ENCODE measurements at places on chromosomes 4 and X.

DNA sequence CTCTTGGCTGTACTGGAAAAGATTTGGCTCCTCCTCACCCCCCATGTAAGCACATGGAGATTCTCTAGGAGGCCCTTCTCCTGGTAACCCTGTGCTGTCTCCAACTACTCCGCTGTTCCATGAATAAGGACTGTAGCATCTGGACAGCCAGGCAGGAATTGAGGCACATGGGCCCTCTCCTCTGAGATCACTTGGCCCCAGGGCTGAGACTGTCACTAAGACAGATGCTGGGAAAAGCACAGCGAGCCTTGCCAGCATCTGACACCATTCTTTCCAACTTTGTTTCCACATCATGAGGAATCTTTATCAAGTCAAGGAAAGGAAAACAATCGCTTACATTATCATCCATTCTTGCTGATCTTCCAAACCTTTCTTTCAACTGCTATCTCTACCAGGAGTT, 222.6 kb upstream of the INTU start:
- DNase-seq = no peak

DNA sequence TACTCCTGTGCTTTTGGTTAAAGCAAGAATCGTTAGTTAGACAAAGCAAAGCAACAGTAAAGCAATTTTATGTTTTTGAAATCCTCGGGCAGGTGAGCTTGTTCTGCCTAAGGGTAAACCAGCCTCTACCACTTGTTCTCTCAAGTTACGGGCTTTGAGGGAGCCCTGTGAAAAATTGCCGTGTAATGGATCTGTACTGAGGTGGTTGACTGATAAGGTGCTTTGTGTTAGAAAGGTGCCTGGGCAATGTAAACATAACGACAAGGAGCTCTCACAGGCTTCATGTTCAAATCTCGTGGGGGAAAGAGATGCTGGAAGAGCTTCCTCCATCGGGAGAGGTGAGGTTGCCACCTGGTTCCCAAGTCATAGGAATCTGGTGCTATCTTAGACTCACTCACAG, 111.8 kb downstream of the TRAPPC11 start:
- no peak for DNase-seq

GRCh38 chr4:76725039-76725438, 172.9 kb downstream of the SOWAHB start:
- DNase-seq = no peak

- DNase-seq = no peak
Observed at GRCh38 chr4:19838858-19839257, 412.8 kb upstream of the SLIT2 start.

DNA sequence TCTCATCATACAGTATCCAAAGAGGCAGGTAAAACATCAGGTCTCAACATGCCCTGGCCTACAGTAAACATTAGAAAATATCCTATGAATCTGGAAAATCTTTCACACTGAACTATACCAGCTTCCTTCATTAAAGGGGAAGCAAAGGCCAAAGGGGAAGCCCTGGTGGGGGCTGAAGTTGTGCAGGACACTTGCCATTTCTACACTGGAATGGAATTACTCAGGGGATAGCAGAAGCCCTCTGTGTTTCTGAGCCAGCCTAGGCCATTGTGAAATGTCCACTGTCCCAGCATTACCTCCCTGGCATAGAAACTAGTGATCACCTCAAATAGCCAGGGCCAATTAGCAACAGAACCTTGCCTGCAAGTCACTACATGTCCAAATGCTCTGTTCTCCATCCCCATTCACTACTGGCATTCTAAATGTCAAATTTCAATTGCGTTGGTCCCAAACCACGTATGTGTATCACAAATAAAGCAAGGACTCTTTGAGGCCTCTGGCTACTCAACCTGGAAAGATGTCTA, 429.9 kb downstream of the AFF2 start:
- DNase-seq = no peak

- no peak for DNase-seq
Observed at GRCh38 chr4:155011163-155011780, 197.2 kb upstream of the NPY2R start.

DNA sequence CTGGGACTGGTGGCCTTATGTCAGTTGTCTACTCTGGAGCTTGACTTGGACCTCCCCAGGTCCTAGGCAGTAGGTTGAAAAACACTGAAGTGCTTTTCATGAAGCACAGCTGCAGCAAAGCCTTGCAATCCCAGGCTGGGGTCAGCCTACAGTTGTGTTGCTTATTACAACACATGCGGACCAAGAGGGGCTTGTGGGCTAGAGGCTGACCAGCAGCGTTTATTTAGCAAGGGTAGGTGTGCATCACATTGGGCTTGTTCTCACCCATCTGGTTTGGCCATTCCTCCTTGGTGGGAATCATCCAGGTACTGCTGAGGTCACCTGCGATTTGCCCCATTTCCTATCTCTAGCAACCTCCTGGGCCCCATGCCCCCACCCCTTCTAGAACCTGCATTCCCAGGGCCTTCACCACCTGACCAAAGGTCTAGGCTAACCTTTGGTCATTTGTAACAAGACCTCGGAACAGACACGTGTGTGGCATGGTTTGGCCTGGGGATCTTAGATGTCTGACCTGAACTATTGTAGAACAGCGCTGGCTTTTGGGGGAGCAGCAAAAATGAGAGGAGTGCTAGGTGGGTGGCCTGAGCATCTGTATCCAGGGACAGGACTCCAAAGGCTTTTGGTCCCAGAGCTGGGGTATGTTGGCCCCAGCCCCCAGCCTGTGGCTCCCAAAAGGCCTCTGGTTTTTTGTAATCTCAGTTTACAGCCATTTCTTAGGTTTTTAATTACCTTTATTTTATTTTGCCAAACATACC, 3.0 kb downstream of the RPL10 start:
- DNase-seq = no peak

DNA sequence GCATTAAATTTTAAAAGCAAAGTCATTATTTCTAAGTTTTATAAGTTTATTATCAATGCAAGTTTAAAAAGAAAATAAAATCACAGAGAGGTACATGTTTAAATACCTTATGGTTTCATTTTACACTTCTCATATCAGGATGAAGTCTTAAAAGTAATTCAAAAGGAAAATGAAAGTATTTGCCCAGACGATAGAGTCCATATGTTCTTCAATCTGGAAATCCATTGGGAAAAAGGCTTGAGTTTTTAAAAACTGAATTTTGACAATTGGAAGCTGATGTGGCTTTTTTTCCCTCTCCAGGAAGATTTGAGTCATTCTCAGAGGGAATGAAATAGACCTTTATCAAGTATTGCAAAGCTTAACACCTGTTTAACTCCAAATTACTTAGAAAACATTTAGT, 37.1 kb downstream of the MAB21L2 start:
- no peak for DNase-seq

GRCh38 chr4:162732876-162733275, 433.8 kb downstream of the NAF1 start:
- DNase-seq = no peak

DNA sequence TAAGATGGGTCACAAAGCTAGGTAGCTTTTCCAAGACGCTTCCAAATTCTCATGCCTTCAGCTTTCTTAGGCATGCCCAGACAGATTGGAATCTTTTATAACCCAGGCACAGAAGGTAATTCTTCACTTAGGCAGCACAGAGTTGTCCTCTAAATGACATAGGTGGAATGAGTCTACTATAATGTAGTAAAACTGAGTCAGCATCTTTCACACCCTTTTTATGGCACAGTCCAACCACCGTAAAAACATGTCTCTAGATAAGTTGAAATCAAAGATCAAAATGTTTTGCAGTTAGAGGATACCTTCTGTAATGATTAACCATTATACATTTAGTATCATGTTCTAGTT, 128.4 kb upstream of the FAT1 start:
- no peak for DNase-seq

GRCh38 chr4:83771113-83771705, 235.3 kb downstream of the GPAT3 start:
- no peak for DNase-seq

DNA sequence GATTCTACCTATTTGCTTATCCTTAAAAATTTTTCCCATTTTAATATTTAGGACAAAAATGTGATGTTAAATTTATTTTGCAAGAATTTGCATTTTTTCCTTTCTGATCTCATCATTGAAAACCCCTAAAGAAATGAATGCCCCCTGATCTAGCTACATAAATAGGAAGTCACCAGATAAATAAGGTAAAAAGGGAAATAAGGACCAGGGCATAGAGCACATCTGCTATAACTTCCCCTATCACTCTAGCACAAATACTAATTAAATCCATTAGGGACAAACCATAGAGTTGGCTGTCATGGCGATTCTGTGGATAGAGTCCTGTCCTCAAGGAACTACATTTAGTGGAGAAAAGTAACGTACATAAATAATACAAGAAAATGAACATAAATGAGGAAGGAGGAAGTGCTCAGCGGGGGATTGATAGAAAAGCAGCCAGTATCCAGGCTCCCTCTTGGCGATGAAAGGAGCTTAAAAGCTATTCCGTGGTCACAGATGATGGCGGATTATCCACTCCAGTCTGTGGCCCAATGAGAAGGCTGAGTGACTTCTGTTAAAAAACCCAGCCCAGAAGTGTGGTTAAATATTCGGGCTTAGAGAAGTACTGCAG, 76.9 kb upstream of the RPL34 start:
- no peak for DNase-seq

DNA sequence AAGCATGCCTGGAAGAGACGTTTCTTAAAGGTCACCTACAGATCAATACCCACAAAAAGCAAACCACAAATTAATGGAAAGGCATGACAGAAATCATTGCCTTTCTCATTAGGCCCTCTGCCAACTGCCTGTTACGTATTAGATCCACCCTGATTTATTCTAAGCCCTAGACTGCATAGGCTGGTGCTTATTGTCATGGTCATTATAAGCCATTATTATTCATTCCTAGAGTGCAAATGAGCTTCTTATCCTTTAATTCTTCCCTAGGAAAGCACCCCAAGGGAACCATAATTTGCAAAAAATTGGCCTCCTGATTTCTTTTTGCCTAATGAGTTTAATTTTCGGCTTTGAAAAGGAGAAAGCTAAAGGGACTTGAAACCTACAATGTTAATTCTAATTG, 184.2 kb upstream of the GPRIN3 start:
- no peak for DNase-seq

GRCh38 chr4:74516303-74516702, 71.4 kb downstream of the AREG start:
- no peak for DNase-seq

DNA sequence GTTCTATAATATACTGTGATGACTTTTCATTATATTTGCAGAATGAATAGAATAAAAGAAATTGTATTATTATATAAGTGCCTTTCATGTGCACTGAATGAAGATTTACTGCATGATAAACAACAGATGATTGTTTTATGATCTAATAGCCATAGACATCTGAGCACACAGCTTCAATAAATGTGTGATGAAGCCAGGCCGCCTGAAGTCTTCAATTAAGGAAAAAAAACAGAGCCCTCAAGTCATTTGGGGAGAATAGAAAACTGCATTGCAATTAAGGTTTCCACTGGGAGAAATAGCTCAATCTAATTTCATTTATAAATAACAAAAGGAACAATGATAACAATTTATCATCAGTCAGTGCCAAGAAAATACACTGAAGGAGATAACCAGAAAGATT, 955.2 kb downstream of the FSTL5 start:
- no peak for DNase-seq

DNA sequence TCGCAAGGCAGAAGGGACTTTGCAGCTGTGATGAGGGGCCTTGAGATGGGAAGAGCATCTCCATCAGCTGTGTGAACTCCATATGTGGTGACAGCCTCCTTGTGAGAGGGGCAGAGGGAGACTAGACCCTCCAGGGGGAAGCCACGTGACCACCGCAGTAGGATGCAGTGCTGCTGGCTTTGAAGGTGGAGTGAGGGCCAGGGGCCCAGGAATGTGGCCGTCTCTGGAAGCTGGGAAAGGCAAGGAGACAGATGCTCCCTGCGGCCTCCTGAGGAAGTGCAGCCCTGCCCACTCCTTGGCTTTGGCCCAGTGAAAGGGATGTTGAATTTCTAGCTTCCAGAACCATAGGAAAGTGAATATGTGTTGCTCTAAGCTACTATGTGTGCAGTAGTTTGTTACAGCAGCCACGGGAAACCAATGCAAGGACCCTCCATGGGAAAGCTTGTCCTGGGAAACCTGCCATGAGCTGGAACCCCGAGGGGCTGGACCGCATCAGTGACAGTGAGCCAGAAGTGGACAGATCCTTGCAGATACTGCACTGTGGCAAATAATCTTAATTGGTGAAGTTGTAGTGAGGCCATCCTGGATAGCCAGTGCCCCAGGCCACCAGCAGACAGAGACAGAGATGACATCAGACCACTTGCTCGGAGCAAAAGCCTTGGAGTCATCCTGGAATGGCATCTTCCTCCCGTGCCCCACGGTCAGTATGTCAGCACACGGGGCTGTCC, 35.4 kb upstream of the SORCS2 start:
- DNase-seq = no peak

DNA sequence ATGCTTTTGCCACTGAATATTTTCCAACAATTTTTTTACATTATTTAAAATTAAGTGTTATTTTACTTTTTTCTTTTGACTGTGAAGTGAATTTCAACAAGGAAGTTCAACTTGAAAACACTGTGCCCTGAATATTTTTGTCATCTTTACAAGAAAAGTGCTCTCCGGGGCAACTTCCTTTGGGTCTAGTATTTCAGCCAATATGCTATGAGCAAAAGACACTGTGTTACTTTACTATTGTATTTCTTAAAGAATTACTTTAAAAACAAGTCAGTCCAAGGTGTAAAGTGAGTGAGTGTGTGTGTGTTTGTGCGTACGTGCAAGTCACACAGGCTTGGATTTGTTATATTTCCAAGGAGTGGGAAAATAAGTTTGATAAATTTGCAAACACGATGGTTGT, 7.6 kb upstream of the USP53 start:
- no peak for DNase-seq

DNA sequence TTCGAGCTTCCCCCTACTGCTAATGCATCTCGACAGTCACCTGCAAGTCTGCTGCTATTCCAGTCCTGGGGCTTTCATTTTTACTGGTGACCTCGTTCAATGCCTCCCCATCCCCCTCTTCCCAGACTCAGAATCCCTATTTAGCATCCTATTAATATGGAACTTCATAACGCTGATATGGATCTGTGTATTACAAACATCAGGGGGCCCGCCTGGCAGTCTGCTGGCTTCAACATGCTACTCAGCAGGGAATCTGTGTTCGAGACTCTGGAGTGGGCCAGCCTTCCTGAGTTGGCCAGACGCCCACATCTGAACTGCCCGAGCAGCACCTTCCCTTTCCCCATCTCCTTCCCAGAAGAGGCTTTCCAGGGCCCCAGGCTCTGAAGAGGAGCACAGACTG, 173.9 kb upstream of the PPARGC1A start:
- DNase-seq = no peak

DNA sequence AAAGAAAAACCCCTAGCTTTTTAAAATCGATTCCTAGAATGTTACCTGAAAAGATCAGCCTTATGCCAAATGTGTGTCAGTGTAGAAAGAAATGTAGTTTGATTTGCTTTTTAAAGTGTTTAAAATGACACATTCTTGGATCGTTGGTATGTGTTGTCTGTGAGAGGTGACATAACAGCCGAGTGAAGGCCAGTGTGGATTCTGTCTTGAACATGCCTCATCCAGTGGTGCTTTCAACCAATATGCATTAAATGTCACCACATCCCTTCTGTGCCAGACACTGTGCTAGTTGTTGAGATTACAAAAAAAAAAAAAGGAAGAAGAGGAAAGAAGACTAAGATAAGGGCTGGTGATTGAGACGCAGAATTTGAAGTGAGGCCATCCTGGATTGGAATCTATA, 994.2 kb upstream of the TENM3 start:
- no peak for DNase-seq

GRCh38 chr4:150164055-150164454, 85.8 kb downstream of the DCLK2 start:
- DNase-seq = no peak

GRCh38 chrX:136867518-136867917, 13.0 kb downstream of the RBMX start:
- no peak for DNase-seq

- DNase-seq = no peak
Observed at GRCh38 chrX:72001471-72001870, 90.8 kb downstream of the NHSL2 start.
